ENCODE measurements at places on chromosomes 7 and 10.

DNA sequence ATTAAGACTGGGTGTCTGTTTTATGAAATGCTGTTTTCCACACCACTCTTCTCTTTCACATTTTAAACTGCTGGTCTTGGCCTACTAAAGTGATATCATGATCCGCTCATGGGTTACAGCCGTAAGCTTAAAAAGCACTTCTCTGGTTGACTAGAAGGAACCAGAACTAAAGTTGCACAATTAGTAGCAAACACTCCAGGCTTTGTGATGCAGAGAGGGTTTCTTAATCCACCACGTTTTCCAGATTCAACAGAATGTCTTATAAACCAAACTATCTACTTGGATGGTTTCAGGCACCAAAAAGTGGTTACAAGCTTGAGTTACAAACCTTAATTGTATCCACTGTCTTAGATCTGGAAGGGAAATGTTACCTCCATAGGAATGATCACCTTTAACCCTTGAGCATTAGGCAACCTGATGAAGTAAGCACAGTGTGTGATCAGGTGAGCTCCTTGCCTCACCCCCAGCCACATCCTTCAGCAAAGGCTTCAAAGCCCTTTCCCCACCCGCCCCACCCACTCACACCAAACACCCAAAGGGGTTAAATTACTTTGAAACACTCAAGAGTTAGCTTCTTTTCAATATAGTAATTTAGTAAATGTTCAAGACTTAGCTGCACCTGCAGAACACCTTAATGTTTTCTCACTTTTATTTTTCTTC, 3.5 kb downstream of the ELMO1 start:
- DNase-seq, result no peak

DNA sequence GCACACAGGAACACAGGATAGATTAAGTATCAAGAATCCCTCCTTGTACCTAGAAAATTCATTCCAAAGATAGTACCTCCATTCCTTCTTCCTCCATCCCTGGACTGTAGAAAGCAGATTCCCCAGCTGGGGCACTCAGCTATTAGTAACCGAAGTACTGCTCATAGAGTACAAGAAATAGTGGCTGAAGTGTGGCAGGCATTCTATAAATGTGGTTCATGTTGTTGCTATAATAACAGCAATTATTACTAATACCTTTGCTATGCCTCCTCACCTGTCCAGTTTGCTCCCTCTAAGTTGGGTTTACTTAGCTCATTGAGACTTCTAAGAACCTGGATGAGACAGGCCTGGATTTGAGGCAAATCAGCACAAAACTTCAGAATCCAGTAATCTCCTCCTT, 453.2 kb downstream of the GRM8 start:
- no peak for DNase-seq

GRCh38 chr10:24209946-24210491, 1.1 kb downstream of the KIAA1217 start:
- DNase-seq, result no peak

- DNase-seq, result no peak
Measured at GRCh38 chr7:151013356-151013732, 10.9 kb downstream of the ATG9B start.

GRCh38 chr10:57962839-57963238, 304.9 kb downstream of the IPMK start:
- no peak for DNase-seq

- DNase-seq, result no peak
Measured at GRCh38 chr10:23345861-23346260, 1.3 kb upstream of the C10orf67 start.

DNA sequence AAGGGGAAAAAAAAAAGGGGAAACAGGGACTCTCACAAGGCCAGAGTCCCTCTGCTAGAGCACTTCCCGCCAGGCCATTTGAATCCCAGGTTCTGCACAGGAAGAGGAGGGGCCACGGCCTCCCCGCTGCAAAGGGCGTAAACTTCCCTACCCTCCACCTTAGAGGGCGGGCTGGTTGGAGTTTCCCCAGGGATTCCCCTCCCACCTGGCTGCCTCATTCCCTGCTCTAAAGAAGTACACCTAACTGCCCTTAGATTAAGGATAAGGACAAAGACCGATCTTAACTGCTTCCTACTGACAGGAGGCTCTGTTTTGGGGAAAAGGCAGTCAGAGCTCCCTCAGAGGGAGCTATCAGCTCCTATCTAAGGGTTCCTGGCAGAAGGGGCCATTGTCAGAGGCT, 102.0 kb upstream of the ARMC3 start:
- DNase-seq, result no peak

Data from stimulated activated CD8-positive, alpha-beta memory T cell treated with anti-CD3 and anti-CD28 coated beads, Interleukin-7, amount 100 ng/mL, for 48 hours (primary cell).